Adrenal gland (tissue), 19 donors: ENCODE measurements at places on chromosomes 16 and 17. TPM values are rescaled to one million over a fixed set of nuclear protein-coding genes. Genes with fewer than 3 reads are reported as not detected.
A peak's percentile ranks its signal among the peaks of the same experiment; 100 is the strongest.

Gene MYH13
- not detected for total RNA-seq

Gene OR3A2
- 2.6 TPM for total RNA-seq

- peaks cover 5% of the 10 kb centered on the region for H3K4me1 ChIP-seq
- H3K27me3 ChIP-seq = no peaks in the 10 kb centered on the region
- H3K4me3 ChIP-seq = no peak overlapping the region
- H3K27ac ChIP-seq = no peak overlapping the region
- DNase-seq = peak; percentile 31
Observed at GRCh38 chr16:19885451-19886072, 914 bp upstream of the GPRC5B start.

Gene ABCA3
- 23.4 TPM for total RNA-seq
